Hematopoietic multipotent progenitor cell treated with erythropoietin and hydrocortisone succinate and interleukin-3 and kit ligand, for 17 days (in vitro differentiated cells): ENCODE measurements at places on chromosomes 1 and 21.

- DNase-seq = no peak
Measured at GRCh38 chr1:119204197-119204960, 63.9 kb upstream of the WARS2 start.

DNA sequence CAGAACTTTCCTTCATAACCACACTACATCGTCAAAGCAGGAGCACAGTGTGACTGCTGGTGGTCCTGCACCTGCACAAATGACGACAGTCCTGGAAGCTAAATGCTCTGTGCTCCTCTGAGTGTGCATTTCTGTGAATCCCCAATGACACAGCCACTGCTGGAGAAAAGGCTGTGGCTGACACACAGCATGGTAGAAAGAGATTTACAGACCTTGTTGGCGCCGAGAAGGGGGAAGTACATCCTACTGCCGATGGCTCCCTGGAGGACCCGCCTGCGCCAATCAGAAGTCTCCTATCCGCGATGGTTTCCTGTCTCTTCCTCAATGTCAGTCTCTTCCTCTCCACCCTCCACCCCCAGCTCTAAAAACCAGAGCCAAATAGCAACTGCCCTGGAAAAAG, 115.4 kb upstream of the RAB4A start:
- no peak for DNase-seq

DNA sequence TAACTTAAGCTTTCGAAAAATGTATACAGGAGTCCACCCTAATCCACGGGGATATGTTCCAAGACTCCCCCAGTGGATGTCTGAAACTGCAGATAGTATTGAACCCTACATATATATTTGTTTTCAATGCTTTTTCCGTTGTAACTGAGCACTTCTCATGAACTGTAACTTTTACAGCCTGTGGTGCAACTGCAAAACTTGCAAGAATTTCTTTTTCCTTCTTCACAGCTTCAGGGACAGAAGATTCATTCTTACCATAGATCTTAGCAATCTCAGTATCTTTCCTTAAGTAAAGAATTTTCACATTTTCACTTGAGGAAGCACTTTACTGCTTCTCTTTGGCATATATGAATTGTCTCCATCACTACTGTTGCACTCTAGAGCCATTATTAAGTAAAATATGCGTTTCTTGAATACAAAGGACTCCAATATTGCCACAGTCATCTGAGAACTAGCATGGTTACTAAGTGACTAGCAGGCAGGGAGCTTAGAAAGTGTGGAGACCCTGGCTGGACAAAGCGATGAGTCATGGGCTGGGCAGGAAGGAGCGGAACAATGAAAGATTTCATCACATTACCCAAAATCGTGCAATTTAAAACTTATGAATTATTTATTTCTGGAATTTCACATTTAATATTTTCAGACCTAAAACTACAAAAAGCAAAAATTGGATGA, 14.1 kb downstream of the DPYD start:
- no peak for DNase-seq

- DNase-seq = peak; percentile 38
Measured at GRCh38 chr21:37405629-37406028, 39.1 kb downstream of the DYRK1A start.

DNA sequence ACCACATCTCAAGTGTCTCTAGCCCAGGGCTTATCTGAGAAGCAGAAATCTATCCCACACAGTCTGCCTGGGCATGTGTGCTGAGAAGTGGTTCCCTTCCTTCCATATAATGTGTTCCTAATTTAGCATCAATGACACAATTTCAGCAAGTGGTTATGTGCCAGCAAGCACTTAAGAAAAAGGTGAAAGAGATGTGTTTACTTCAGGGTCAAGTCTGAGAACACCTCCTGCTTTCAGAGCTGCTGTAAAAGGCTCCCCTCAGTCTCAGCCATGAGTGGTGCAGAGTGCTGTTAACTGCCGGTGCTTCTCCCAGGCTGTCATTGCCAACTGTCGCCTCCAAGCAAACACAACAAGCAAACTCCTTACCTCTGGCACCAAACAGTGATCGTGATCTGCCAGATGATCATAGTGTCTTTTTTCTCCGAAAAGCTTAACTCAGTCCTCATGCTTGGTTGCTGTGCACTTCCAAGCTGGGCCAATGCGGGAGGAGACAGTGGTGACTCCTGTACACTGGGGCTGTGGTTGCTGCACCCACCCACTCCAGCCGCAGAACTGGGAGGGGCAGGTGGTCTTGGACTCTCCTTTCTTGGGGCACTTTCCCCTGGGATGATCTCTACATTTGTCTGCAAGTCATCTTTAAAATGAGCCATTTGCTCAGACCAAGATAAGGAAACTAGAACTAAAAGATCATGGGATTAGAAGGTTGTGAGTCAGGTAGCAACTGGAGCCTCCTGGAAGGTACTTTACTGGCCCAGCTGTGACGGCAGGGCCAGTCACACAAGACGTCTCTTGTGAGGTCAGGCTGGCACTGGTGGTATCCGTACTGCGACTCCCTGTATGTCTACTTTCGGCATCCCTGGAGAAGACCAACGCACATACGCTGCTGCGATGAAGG, 32.4 kb downstream of the ATP1A1 start:
- no peak for DNase-seq

DNA sequence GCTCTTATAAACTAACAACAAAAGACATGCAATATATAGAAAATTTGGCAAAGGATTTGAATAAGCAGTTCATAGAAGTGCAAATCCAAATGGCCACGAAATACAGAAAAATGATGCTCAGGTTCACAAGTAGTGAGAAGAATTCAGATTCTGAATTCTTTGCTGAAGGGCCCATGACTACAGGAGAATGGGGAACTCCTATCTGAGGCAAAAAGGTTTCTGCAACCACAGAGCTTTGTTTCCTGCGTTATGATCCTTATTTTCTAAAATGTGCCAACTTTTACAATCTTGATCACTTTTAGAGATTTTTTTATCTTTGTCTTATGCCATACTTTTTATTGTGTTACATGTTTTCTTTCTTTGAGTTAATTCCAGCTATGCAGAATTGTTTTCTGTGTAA, 91.3 kb downstream of the ITSN1 start:
- no peak for DNase-seq

- no peak for DNase-seq
Measured at GRCh38 chr1:151990856-151991198, 2.8 kb downstream of the S100A10 start.

DNA sequence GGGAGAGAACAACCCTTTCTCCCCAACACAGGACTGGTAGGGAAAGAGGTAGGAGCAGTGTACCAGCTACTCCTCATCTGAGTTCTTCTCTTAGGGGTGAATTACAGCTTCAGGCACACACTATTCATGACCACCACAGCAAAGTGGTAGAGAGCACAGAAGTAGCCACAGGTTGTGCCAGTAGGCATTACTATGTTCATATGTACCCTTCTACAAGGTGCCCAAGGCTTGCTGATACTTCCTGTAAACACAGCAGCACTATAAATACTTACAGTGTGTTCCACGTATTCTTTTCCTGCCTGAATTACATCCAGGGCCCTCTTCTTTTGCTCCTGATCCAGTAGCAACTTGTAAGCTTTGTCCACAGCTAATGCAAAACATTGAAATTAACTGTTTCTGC, 23.1 kb downstream of the DNAJC8 start:
- DNase-seq = no peak

DNA sequence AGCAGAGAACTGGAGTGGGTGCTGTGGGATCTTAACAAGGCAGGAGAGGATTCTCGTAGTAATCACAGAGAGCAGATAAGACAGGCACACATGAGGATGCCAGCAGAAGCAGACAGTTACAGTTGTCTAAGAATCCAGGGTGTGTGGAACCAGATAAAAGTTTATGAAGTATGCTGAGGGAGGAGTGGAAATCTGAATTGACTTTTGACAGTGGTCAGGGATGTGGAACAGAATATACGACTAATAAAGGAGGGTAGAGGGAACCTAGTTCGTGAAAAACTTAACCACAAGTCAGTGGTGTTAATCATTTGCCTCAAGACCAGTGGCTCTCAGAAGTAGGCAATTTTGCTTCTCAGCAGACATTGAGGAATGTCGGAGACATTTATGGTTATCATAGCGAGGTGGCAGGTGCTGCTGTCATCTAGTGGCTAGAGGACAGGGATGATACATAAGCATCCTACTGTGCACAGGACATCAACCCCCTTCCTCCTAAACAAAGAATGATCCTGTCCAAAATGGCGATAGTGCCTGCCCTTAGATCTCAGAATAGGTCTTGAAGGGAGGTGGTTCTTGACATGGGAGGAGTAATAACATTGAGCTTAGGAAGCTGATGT, 3.0 kb downstream of the LRRC8D start:
- peak; percentile 46 for DNase-seq

DNA sequence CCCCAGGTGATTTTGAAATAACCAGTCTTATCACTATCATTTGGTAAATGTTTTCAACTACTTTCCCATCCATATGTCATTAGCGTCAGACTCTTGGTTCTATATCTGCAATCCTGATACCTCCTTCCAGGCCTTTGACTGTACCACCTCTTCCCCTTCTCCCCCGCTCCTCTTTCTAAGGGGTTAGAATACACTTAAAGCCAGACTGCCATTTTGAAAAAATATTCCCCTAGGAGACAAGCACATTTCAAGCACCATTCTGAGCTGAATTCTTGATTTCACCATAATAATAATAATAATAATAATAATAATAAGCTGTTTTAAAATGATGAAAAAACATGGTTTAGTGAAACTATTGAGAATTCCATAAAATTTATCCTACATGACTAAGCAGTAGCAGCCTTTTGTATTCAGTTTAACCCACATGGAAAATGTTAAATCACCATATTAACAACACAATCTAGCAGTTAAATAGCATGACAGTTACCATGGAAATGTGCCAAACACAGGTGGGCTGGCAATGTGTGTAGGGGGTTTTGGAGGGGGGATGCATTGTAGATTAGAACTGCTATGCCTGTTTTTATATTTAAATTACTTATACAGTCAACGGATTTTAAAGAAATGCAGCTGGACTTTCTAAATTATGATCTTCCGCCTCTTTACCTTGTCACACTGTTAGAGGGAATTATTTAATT, 480.2 kb upstream of the DEPDC1 start:
- DNase-seq = no peak

- no peak for DNase-seq
Measured at GRCh38 chr1:180397175-180397574, 105.2 kb downstream of the ACBD6 start.

DNA sequence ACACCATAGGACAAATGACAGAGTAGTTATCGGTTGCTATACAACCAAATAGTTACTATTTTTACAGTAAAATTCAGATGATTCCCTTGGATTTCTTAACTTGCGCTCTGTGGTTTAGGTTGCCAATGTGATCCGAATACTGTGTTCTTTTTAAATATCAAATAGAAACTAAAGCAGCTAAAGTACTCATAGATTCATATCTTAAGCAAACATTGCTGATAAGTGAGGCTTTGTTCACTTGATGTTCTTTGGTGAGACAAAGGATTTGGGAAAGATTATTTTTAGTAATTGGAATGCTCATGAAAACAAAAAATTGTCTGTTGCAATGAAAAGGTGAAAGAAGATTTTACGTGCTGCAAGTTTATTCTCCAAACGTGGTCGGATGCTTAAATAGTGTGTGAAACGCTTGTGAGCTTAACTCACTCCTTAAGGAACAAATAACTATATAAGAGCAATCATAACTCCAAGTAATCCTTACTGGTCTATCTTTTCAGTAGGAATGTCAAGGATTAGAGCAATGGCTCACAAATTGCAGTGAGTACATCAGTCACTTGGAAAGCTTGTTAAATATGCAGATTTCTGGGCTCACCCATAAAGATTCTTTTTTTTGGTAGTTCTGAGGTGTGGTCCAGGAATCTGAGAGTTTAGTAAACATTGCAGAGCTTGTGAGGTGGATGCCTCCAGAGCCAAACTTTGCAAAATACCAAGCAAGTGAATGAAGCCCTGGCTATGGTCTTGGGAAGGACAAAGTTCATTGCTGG, 31.8 kb upstream of the PDC start:
- DNase-seq = no peak

DNA sequence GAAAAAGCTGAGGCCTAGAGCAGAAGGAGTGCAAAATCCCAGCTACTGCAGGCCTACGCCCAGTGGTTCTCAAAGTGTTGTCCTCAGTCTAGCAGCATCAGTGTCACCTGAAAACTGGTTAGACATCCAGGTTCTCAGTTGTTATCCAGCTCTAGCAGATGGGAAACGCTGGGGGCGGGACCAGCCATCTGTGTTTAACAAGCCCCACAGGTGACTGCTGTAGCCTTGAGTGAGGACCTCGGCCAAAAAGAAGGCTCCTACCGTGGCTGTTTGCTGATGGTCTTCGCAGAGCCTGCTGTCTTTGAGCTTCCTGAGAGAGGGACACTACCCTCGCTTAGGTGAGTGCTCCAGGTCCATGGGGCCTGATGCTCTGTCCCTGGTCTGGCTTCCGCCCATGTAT, 69.7 kb downstream of the LRRN2 start:
- DNase-seq = no peak

DNA sequence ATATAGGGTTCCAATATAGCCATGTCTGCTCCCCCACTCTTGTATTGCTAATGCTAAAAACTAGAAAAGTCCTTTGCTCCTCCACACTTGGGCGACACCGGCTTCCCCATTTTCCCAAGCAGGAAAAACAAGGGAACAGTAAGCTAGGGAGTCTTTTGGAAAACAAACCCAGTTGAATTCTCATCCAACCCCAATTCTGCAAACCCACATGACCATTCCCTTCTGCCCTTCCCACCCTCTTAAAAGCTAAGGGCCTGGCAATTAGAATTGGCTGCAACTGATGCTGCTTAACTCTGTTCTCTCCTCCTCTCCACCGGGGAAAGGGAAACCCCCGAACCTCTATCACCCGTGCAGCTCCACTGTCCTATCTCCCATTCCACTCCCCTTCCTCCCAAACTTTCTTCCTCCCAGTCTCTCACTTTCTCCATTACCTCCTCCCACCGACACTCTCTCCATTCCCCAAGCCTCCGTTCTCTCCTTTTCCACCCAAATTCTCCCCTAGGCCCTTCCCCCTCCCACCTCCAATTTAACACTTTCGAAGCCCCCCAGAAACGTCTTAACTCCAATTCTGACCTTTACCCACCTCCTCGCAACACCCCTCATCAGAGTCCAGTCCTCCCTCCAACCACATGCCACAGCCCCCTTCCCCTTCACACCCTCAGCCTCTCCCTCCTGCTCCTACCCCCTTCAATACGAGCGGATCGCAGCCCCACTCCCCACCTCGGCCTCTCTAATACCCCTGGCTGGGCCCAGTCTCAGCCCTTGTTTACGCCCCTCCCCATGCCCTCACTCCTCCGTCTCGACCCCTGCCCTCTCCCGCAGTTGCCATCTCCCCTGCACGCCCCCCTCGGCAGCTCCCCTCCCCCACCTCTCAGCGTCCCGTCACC, 701 bp downstream of the DEDD start:
- DNase-seq = peak; percentile 60

DNA sequence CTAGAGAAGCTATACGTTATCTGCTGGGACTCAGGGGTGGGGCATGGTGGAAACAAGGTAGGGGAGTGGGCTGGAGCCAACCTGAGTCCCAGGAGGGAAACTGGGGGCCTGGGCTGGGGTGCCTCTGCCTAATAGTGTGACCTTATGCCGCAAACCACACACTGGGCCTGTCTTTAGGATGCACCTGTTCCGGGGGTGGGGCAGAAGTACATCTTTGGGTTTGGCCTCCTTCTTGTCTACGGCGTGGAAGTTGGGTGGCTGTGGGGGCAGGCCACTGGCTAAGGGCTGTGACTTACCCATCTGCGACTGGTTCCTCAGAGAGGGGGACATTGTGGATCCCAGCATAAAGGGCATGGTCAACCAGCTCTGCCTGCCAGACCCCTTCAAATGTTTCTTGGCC, 44.2 kb downstream of the FAAH start:
- no peak for DNase-seq
